ENCODE measurements at places on chromosomes 16 and 17.
A peak's percentile ranks its signal among the peaks of the same experiment; 100 is the strongest.

- DNase-seq: no peak
Observed at GRCh38 chr16:8251298-8251697, 339.0 kb downstream of the TMEM114 start.

GRCh38 chr17:17089796-17090641 lies 47.8 kb downstream of the MPRIP start:
- DNase-seq: no peak

GRCh38 chr17:59464246-59464645 lies 101.2 kb upstream of the DHX40 start:
- no peak for DNase-seq

- no peak for DNase-seq
Observed at GRCh38 chr17:34671191-34671590, 91.8 kb downstream of the TMEM132E start.

- DNase-seq: no peak
Observed at GRCh38 chr17:72092710-72093322, 28.0 kb upstream of the SOX9 start.

DNA sequence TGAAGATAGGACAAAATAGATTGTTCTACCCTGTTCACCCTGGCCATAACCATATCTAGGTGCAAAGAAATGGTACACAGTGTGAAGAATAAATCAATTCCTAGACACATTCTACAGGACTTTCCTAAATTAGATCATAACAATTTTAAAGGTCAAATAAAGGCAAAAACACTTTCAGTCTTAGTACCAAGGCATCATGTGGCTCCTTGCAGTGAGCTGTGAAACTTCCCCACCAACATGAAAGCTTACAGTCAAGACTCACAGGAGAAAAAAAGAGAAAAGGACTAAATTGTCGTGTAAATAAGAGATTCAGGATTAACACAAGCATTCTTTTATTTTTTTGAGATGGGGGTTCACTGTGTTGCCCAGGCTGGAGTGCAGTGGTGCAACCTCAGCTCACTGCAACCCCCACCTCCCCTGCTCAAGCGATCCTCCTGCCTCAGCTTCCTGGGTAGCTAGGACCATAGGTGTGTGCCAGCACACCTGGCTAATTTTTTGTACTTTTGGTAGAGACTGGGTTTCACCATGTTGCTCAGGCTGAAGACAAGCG lies 14.2 kb downstream of the NSMCE1 start:
- no peak for DNase-seq

- peak; percentile 70 for DNase-seq
Observed at GRCh38 chr16:82639666-82640336, 13.0 kb downstream of the CDH13 start.

DNA sequence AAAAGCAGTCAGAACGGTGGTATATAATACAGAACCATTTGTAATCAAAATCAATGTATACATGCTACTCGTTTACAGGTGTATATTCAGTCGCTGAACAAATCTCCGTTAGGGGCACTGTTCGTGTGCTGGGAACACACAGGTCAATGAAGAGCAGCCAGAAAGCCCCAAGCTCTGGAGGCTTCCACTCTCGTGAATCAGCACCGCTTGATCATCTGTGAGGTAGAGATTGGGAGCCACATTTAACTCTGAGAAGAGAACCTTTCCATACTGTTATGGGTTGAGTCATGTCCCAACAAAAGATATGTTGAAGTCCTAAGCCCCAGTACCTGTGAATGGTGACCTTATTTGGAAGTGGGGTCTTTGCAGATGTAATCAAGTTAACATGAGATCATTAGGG lies 5.4 kb upstream of the CYTH1 start:
- no peak for DNase-seq

- DNase-seq: no peak
Observed at GRCh38 chr16:49588729-49589384, 215.3 kb downstream of the C16orf78 start.

DNA sequence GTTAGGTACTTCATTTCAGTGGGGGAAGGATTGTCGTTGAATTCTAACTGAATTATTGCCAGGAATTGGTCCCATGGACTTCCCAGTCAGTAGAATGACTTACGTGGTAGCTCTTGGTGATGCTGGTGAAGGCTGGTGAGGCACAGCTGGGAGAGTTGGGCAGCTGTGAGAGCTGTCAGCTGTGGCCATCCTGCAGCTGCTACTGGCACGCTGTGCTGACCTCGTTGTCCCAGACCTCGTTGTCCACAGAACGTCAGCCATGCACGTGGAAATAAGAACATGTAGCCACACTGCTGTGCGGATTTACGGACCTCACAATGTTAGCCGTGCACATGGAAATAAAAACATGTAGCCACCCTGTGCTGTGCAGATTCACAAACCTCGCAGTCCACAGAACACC lies 102.3 kb downstream of the NPIPB11 start:
- no peak for DNase-seq

DNA sequence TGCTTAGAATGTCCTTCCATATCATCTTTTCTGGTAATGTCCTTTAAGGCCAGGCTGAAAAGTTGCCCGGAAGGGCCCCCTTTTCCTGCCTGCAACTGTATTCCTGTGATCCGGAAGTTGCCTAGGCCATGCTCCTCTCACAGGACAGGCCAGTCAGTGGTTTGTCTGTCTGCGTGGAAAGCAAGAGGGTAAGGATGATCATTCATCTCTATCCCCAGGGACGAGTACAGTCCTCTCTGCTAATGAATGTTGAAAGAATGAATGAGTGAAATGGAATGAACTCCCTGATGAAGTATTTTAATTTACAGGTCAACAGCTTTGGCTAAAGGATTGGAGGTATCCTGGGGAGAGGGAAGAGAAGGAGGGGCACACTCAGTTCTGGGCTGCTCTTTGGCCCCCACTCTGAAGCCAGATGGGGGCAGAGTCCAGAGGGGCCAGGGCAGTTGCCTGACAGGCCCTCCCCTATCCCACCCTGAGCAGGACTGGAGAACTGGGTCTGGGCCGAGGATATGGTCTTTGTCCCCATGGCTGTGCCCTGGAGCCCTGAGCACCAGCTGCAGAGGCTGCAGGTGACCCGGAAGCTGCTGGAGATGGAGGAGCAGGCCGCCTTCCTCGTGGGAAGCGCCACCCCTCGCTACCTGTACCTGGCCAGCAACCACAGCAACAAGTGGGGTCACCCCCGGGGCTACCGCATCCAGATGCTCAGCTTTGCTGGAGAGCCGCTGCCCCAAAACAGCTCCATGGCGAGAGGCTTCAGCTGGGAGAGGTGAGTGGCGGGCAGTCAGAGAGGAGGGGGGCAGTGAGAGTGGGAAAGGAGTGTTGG lies 3.2 kb downstream of the AOC3 start:
- no peak for DNase-seq

GRCh38 chr17:66789093-66789492 lies 45.8 kb upstream of the CACNG5 start:
- no peak for DNase-seq

- DNase-seq: peak; percentile 50
Observed at GRCh38 chr17:19004421-19005136, at the start of gene FAM83G. TSS of gene FAM83G (minus strand) at chr17:19004764. CDS start at chr17:19004041, 723 bp downstream.

GRCh38 chr16:64096689-64097088 lies 1025.2 kb downstream of the CDH11 start:
- DNase-seq: no peak

GRCh38 chr16:12186774-12187335 lies 210.3 kb downstream of the SNX29 start:
- DNase-seq: no peak

GRCh38 chr17:259341-259976 lies 78.0 kb upstream of the DOC2B start:
- peak; percentile 37 for DNase-seq

DNA sequence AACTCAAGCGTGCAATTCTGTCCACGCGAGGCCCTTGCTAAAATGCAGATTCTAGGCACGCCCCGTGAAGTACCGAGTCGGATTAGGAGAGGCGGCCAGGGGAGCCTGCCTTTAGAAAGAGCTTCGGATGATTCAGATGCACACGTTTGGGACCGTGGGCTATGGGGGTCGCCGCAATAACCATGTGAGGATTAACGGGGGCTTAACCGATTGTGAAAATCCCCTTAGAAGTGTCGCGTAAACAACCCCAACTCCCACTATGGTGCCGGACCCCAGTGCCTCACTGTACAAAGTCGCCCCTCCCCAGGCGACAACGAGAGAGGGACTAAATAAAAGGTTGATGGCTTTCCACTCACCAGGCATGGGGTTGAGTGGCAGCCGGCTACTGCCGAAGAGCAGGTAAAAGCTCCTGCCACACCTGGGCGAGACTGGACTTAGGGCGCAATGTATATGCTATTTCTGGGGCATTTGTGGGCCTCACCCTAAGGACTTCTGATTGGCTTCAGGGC lies 635 bp upstream of the SP2 start:
- DNase-seq: no peak

DNA sequence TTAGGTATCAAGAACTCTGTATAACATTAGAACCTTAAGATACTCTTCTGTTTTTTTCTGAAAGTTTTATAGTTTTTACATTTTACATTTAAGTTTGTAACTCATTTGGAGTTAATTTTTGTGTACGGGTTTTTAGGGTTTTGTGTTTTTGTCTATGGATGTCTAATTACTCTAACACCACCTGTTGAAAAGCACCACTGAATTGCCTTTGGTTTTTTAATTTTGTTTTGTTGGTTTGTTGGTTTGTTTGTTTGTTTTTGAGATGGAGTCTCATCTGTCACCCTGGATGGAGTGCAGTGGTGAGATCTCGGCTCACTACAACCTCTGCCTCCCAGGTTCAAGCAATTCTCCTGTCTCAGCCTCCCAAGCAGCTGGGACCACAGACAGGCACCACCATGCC lies 29.8 kb upstream of the ZNF629 start:
- DNase-seq: no peak

DNA sequence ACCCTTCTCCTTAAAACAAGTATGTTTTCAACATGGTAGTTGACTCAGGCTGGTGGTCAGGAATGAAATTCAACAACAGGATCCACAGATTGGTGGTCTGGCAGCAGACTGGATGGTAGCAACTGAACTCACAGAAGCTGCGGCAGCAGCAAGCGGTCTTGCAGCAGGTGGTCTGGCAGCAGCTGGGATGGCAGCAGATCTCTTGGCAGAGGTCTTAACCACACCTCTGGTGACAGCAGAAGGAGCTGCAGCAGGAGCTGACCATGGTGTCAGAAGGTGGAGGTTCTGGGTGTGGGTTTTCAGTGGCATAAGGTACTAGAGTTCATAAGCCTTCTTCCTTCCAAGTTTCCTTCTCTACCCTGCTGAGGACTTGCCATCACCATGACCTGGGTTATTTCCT lies 2.2 kb upstream of the KRTAP4-1 start:
- no peak for DNase-seq

DNA sequence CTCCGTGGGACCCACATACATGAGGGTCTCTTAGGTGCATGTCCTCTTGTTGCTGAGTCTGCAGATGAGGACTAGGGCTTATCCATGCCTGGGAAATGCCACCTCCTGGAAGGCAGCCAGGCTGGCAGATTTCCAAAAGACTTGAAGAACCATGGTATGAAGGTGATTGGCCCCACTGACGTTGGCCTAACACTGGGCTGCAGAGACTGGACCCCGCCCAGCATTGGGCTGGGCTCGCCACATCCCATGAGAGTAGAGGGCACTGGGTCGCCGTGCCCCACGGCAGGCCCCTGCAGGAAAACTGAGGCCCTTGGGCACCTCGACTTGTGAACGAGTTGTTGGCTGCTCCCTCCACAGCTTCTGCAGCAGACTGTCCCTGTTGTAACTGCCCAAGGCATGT lies 38.2 kb upstream of the IL21R start:
- no peak for DNase-seq

- no peak for DNase-seq
Observed at GRCh38 chr17:43351691-43352090, 47.1 kb upstream of the ARL4D start.

DNA sequence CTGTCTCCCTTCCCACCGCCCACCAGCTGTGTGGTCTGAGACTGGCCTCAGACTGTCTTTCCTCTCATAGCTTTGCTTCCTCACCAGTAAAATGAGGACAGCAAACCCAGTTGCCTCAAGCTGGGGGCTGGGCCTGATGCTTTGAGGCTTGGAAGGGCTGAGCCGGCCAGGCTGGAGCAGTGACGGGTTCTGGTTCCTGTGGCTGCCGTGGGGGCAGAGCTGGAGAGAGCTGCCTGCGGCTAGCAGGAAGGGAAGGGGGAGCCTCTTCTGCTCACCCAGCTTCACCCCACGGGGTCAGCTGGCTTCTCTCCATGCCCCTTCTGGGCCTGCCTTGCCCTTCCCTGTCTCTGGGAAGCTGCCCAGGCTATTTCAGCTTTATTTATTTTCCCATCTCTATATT lies 23.7 kb downstream of the LASP1 start:
- DNase-seq: no peak

DNA sequence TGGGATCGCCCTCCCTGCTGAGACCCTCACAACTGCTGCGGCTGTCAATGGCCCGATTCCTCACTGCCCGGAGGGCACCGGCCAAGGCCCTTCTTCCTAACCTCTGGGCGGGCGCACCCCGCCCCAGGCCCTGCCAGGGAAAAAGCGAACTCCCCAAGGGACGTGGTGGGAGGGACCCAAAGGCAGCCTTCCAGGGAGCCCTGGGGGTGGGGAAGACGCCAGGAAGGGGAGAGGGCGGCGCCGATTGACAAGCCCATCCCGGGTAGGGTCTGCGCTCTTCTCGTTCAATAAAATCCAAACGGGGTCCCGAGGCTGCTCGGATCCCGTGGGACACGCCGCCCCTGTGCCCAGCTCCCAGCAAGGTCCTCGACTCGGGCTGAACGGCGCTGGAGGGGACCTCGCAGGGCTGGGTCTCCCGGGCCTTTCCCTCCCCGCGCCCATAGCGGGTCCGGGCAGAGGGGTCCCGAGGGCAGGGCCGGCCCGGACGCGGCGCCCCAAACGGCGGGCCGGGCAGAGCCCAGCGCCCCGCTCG lies 416 bp downstream of the KIFC3 start:
- DNase-seq: no peak

DNA sequence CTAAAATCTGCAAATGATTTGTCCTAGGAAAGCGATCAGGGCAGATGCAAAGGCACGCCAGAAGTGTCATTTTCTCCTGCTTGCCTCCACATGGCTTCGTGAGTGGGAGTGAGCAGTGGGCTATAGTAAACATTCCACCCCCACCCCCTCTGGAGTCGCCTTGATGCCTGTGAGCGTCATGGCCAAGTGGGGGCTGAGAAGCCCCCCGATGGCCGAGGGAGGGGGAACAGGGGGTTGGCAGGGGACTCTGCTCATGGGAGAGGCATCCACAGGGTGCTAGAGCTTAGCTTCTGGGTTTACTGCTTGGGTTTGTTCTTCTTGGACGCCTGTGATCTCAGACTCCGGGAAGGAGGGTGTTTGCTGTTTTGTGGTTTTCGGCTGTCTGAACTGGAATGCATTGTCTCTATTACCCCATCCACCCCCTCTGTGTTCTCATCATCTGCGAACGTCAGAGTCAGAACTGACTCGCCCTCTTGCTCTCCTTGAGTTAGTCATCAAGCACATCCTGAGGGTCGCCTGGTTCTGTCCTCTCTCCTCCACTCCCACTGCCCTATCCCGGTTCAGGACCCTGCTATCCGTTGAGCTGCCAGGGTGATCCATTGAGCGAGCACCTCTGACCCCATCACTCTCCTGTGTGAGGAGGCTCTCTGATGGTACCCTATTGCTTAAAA lies 15.4 kb downstream of the TNS4 start:
- no peak for DNase-seq

GRCh38 chr16:17827313-17827712 lies 356.6 kb upstream of the XYLT1 start:
- no peak for DNase-seq

- no peak for DNase-seq
Observed at GRCh38 chr17:55664287-55664686, 58.4 kb downstream of the TMEM100 start.

GRCh38 chr16:15963307-15963910 lies 14.0 kb downstream of the ABCC1 start:
- DNase-seq: no peak

Data from mesothelial cell of epicardium (in vitro differentiated cells).